ENCODE measurements at places on chromosomes 5 and 9. TPM values are rescaled to one million over a fixed set of nuclear protein-coding genes. Genes with fewer than 3 reads are reported as not detected.
A peak's percentile ranks its signal among the peaks of the same experiment; 100 is the strongest.

The PPWD1 gene
- 35.2 TPM for total RNA-seq

GRCh38 chr9:19470567-19470966 lies 61.8 kb downstream of the ACER2 start:
- no peak for DNase-seq

DNA sequence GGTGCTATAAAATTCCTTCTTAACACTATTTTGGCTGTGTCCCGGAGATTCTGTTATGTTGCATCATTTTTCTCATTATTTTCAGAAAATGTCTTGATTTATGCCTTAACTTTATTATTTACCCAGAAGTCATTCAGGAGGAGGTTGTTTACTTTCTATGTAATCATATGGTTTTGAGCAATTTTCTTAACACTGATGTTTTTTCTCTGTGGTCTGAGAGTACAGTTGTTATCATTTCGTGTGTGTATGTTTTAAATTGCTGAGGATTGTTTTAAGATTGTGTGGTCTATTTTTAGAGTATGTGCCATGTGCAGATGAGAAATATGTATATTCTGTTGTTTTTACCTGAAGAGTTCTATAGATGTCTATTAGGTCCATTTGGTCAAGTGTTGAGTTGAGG lies 498.1 kb upstream of the ZNF608 start:
- no peak for DNase-seq

- peak; percentile 78 for DNase-seq
Measured at GRCh38 chr9:5493679-5494511, 16.4 kb upstream of the PDCD1LG2 start.

GRCh38 chr5:107518190-107518589 lies 152.5 kb downstream of the EFNA5 start:
- DNase-seq, result no peak

- DNase-seq, result no peak
Measured at GRCh38 chr5:122111460-122111859, 17.9 kb upstream of the ZNF474 start.

DNA sequence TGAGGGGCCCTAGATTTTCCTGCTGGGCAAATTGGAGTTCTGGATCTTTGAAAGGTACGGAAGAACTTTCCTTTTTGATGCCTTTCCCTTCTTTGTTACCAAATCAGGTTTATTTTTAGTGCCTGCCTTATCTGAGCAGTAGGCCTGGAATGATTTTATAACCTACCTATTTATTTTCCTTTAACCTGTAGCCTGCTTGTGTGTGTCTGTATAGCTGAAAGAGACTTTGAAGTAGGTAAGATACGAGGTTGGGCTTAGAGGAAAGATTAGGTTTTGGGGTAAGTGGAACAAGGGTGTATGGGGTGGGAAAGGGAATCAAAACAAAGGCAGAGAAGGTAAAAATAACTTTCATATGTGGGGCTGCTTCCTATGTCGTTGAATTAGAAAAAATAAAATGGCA lies 211.2 kb downstream of the CD180 start:
- no peak for DNase-seq

DNA sequence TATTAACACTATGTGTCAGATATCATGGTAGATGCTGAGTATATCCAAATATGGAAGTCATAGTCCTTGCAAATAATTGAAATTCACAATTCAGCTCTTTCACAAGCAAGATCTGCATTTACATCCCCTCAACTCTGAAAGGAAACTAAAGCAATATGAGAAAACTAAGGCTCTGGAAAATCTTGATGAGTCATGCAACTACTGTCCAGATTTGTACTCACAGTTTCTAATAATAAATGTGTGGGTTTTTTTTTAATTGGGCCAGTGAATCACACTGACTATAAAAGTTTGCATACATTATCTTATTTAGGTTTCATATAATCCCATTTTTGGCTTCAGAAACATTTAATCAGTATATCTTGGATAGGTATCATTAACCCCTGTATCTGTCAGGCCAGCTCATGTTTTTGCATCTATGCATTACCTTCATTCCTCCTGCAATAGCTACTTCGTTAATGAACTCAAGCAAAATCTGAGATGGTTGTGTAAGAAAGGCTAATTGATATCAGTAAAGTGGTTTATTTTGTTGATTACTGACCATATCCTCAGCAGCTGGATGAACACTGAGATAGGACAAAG lies 58.7 kb upstream of the PRR16 start:
- peak; percentile 77 for DNase-seq

- peak; percentile 38 for DNase-seq
Measured at GRCh38 chr9:86512929-86513328, 158.7 kb upstream of the TUT7 start.

- no peak for DNase-seq
Measured at GRCh38 chr9:83130541-83130940, 67.6 kb upstream of the RASEF start.

DNA sequence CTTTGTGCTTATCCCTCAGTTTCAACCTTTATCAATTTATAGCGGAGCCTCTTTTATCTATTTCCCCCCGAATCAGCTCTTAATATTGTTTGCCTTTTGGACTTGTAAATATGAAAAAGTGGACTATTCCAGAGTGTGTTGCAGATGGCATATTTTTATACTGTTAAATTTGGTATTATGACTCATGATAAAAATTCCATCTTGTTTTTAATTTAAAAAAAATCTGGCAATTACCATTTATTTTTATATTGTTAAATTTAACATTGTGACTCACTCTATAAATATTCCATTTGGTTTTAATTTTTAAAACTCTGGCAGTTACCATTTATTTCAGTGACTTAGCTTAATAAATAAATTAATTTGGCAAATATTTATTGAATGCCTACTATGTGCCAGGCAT lies 37.5 kb downstream of the RBM27 start:
- DNase-seq, result peak; percentile 58

GRCh38 chr9:3746296-3747275 lies 220.8 kb upstream of the RFX3 start:
- DNase-seq, result peak; percentile 80

The EDIL3 gene
- total RNA-seq, result 48.1 TPM

The EGFL7 gene
- 5.6 TPM for total RNA-seq

DNA sequence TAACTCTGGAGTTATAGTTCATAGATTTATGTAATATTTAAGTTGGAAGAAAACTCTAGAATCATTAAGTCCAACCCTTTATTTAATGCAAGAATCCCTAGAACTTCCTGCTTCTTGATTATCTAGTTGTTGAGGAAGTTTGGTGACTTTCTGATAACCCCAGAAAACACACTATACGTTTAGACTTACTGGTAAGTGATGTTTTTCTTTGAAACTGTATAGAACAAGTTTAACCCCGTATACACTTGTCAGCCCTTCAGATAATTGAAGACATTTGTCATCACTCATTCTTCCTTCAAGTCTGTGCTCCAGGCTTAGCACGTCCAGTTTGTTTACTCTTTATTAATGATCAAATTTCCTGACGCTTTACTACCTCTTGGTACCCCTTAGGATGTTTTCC lies 9.0 kb downstream of the NDUFS4 start:
- DNase-seq, result no peak

The PCDHGA6 gene
- total RNA-seq, result 7.4 TPM

DNA sequence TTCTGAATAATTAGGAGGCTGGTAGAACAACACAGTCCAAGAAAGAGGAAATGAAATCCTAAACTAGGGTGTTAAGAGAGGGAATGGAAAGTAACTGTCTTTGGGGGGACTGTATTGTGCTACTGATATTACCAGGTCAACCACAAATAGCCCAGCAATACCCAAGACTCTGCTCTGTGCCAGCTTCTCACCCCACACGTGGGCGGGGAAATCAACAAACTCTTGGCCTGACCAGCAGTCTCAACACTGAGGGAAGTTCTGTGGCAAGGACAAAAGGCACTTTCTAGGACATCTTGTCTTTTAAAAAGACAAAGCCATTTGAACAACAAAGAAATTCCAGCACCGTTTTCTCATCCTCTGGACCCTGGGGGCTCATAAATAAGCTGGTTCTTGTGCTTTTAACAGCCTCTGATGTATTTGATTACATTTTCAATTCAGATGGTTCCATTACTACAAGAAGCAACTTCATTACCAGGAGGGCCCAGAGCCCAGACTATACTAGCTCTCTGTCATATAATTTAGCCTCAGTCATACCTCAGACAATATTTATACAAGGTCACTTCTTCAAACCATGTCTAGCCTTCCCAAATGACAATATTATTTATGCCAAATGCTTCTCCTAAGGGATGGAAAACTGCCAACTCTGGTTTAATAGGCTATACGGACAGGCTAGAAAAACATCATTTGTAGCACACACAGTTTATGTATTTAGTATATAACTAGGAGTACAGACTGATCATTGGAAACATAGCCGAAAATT lies 297.8 kb downstream of the CWC27 start:
- DNase-seq, result no peak

- DNase-seq, result no peak
Measured at GRCh38 chr5:98391921-98392625, 381.4 kb upstream of the RGMB start.

DNA sequence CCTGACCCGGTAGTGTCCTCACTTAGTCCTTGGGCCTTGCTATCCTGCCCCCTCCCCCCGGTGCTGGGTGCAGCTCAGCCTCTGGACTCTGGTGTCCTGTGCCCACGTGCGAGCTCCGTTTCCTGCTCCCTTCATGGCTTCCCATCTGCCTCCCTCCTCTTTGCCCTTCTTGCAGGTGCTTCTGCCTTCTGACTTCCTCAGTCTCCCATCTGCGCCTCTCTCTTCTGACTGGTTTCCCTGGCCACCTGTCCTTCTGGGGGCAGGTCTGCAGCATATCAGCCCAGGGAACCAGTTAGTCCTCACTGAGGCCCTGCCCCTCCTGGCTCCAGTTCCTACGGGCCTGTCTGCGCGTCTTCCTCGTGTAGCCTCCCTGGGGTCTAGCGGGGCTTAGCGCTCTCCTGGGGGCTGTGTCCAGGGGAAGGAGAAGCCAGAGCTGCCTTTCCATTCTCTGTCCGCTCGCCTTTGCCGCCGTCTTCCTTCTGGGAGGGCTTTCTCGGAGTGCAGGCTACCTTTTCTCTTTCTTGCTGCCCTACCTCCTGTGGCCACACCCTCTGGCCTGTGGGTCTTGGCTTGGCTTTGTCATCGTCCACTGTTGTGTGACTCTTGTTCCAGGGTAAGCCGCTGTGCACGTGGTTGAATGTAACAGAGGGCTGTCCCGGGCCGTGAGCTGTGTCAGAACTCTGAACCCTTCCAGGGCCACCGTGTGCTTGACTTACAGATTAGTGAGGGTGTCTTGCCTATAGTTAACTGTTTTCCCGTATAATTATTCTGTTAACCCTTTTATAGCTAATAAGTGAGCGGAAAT lies 51.8 kb downstream of the EHMT1 start:
- DNase-seq, result no peak

- no peak for DNase-seq
Measured at GRCh38 chr5:40682154-40683017, 2.7 kb downstream of the PTGER4 start.

DNA sequence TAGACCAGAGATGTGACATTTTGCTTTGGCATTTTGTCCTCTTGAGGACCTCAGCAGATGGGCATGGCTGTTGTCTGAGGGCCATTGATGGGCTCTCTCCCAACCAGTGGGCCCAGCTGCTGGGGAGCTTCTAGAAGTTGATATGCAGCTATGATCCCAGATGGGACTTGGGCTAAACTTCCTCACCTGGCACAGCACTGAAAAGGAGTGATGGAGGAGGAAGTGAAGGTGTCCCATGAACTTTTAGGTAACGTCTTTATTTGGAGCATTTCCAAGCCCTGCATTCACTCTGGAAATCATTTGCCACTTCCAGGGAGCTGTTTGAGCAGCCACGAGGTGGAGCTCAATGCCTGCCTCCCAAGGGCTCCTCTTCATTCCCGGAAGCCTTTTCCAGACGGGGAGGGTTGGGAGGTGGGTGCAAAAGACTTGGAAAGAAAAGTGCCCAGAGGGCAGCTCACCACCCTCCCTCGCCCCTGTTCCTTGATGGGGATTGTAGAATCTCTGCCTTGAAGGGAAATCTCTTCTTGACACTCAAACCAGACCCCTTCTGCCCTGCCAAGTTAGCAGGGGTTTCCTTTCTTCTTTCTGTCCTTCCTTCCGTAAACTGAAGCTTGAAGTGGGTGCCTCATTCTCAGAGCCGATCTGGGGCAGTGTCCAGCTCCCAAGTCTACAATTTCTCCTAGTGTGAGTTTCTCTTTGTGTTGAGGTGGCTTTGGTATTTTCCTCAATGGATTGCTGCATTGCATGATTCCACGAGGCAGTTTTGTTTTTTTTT lies 18.1 kb upstream of the NEUROG1 start:
- DNase-seq, result peak; percentile 17

DNA sequence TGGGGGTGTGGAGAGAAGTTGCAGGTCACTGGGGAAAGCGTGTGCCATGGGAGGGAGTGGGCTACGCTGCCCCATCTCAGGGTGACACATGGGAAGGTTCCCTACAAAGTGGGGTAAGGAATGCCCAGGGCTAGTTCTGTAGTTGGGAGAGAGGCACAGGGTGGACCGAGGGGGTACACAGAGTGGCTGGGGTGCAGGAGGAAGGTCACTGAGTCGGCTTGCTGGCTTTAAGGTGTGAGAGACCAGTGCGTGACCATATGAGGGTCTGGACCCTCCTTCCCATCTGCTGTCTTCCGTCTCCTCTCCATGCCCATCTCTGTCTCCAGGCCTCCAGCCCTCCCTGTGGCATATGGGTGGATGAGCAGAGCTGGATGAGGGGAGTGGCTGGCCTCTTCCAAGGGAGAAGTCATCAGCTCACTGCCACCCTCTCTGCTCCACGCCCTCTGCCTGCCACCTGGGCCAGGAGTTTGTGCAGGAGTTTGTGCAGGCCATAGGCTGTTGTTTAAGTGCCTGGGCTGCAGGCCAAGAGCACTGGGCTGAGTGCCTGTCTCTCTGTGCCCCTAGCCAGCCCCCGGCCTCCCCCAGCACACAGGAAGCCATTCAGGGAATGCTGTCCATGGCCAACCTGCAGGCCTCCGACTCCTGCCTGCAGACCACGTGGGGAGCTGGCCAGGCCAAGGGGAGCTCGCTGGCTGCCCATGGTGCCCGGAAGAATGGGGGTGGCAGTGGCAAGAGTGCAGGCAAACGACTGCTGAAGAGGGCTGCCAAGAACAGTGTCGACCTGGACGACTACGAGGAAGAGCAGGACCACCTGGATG lies 96.8 kb downstream of the PHF2 start:
- DNase-seq, result peak; percentile 4

- no peak for DNase-seq
Measured at GRCh38 chr9:92644278-92644677, 25.7 kb downstream of the IPPK start.

GRCh38 chr9:25891527-25891926 lies 213.3 kb upstream of the TUSC1 start:
- no peak for DNase-seq

GRCh38 chr5:50929174-50929573 lies 262.7 kb downstream of the PARP8 start:
- no peak for DNase-seq
